ENCODE measurements at places on chromosomes 1 and 21. TPM values are rescaled to one million over a fixed set of nuclear protein-coding genes. Genes with fewer than 3 reads are reported as not detected.

- DNase-seq = no peak
These were observed 92.1 kb upstream of the EDN2 start for GRCh38 chr1:41576620-41577019.

DNA sequence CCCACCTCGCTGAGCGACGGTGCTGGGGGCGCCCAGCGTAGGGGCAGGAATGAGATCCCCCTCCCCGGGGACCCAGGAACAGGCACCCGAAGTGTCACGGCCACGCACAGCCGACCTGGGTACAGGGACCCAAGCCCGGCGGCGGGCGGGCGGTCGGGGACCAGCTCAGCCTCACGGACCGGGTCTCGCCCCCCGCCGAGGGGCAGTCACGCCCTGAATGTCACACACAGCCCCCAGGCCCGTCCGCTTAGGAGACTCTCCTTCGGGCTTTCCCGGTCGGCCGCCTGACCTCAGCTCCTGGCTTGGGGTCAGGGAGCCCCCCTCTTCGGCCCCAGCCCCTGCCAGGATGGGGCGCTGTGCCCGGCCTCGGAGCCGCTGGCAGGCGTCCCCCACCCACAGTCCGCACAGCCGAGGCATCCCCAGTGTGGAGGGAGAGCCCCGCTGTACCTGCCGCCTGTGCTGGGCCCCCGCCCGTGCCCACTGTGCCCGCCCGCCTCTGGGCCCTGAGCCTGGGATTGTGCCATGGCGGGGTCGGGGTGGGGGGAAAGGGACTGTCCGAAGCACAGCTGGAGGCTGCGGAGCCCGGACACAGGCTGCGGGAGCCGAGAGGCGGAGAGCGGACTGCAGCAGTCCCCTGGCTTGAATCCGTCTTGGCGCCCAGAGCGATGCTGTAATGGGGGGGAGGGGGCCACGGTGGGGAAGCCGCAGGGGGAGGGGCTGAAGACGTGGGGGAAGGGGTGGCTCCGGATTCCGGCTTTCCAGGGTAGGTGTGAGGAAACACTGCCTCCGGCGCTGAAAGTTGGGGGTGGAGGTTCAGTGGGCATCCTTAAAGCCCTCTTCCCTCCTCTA is 627 bp upstream of the DLGAP3 start:
- peak; percentile 22 for DNase-seq

- DNase-seq = no peak
These were observed 8.3 kb downstream of the XCL2 start for GRCh38 chr1:168535536-168535935.

DNA sequence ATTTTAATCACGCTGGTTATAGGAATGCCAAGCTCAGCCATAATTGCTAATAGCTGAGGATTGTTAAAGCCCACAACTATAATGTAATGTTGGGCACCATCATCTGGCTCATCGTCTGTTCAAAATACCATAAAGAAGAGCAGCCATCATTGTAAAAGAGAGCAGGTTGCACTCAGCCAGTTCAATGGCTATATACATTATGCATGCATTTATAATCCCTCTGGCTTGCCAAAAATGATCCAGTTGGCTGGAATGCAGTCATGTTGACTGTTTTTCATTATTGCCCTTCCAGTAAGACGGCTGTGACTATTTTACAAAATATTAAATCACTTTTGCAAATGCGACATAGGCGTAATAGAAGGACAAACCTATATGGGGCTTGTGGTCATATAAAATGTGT is 85.3 kb downstream of the SPAG17 start:
- no peak for DNase-seq

GRCh38 chr1:192350356-192350755 is 33.6 kb downstream of the RGS21 start:
- DNase-seq = no peak

- no peak for DNase-seq
These were observed 25.6 kb upstream of the TMCO2 start for GRCh38 chr1:40221977-40222772.

- no peak for DNase-seq
These were observed 14.2 kb downstream of the MT1HL1 start for GRCh38 chr1:236990052-236990445.

DNA sequence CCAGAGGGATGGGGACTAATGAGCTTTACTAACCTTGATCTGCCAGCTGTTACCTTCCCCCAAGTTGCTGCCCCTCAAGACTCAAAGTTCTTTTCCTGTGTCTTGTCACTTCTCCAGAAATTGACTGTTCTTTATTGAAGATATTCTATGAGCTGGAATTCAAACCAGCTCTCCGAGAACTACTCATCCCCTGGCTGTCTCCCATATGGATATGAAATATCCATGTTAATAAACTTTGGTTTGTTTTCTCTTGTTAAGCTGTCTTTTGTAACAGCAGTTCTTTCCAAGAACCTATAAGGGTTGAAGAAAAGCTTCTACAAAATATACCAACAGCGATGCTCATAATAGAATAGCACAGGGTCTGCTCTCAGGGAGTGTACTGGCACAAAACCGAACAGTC is 77.0 kb downstream of the CAMK2N1 start:
- no peak for DNase-seq

GRCh38 chr1:215890438-215890837 is 323.3 kb downstream of the KCTD3 start:
- no peak for DNase-seq

DNA sequence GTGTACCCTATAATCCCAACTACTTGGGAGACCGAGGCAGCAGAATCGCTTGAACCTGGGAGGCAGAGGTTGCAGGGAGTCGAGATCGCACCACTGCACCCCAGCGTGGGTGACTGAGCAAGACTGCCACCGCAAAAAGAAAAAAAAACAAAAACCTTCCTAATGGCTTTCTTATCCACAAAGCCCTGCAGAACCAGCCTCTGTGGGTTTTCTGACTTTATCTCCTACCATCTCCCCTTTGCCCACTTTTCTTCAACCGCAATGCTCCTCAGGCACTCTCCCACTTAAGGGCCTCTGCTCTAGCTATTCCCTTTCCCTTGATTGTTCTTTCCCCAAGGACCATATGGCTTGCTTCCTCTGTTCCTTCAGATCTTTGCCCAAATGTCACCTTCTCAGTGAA is 67.9 kb upstream of the PUM1 start:
- DNase-seq = no peak

DNA sequence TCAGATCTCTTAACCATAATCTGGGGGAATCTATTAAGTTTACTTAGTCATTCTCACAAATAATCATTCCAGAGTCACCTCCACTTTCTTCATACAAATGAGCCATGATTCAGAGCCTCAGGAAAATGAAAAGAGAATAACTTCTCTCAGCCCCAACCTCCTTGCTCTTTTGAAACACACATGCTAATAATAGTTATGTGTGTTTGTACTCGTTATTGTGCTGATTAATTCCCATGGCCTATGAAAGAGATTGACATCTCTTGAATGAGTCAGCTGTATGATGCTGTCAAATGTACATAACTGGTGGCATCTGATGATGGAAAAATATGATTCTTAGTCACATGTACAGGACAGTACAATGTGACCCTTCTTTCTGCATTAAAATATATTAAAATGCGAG is 41.5 kb downstream of the DTL start:
- no peak for DNase-seq

- no peak for DNase-seq
These were observed at the start of gene IL22RA1 for GRCh38 chr1:24142546-24143534. TSS of gene IL22RA1 (minus strand) at chr1:24143140. CDS start at chr1:24143082, 58 bp downstream.

DNA sequence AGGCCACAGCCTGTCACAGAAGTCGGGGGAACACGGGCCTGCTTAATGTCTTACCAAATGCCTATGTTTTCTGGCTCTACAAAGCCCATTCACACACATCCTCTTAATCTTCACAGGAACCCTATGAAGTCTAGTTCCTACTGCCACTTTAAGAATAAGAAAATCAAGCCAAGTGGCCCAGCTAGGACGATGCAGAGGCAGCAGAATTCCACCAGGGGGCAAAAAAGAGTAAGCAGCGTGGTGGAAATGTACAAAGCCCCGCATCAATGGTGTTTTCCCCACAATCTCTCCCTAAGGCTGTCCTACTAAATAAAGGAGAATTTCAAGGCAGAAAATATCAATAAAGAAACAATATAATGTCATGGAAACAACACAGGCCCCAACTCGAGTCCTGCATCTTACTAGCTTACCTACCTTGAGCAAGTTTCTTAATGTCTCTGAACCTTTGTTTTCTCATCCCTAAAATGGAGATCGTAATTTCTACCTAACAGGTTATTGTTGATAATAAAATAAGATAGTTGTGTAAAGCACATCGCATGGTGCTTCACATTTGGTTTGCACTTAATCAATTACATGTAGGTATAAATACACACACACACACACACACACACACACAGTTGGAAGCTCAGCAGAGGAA is 21.4 kb downstream of the SEC16B start:
- peak; percentile 64 for DNase-seq

DNA sequence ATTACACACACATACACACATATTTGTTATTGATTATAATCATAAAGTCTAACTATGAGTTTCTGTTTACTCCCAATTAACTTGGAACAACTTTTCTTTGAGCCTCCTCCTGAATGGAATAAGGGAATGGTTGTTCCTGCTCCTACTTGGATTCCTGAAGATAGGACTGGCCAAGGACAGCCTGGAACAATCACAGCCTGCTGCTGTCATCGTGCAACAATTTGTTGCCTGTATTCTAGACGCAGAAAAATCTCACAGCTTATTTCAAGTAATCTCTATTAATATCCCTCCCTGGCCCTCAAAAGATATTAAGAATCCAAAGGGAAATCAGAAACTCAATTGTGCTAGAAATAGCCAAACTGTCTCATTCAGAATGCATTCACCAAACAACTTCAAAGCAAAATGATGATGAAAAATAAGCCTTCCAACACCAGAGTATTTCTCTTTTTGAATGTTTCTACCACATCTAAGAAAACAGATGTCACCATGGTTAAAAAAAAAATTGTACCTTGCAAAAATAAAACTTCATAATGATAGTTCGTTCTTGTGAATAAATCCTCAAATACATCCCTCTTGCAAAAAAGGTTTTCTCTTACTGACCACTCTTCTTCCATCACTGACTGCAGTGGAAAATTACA is 30.9 kb downstream of the RCAN1 start:
- DNase-seq = no peak

- DNase-seq = no peak
These were observed 5.2 kb downstream of the RCC1 start for GRCh38 chr1:28510970-28511440.

DNA sequence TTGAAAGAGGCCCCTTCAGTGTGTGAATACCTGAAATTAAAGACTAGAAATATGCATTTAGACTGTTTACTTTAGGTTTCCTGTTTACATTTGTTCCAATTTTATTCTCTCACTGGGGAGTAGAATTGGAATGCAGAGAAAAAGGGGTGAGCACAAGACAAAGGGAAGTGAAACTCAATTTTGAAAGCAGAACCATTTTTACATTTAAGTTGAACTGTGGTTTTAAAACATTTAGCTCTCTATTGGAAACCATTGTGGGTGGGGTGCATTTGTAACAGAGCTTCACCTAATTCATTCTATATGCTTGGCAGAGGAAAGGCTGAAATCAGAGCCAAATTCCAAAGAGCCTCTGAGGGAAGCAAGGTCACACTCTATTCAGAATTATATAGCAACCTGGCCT is 235.3 kb upstream of the C1orf105 start:
- no peak for DNase-seq

DNA sequence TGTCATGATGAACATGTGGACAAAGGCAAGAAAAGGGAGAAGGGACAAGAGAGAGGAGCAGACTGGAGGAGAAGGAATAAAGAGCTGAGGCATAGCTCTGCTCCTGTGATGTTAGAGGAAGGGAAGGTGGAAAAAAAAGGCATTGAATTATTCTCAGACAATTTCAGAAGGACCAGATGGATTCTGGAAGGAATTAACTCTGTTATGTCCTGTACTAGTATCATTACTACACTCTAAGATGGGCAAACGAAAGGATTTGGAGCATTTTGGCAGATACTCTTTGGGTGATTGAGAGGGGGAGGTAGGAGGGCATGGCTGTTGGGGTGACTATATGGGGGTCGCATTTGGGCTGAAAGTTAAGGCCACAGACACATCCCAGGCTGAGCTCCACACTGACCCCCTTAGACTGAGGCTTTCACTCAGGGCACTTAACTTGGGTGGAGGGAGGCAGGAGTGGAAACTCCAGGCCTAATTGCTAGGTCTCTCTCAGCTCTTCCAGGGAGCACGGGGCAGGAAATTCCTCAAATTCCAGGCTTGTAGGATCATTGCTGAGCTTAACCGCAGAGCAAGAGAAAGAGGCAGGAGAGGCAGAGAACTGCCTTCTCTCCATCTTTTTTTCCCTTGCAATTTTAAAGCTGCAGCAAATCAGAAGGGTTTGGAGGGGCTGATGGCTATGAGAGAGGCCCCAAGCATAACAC is 25.9 kb downstream of the KIRREL1 start:
- no peak for DNase-seq

DNA sequence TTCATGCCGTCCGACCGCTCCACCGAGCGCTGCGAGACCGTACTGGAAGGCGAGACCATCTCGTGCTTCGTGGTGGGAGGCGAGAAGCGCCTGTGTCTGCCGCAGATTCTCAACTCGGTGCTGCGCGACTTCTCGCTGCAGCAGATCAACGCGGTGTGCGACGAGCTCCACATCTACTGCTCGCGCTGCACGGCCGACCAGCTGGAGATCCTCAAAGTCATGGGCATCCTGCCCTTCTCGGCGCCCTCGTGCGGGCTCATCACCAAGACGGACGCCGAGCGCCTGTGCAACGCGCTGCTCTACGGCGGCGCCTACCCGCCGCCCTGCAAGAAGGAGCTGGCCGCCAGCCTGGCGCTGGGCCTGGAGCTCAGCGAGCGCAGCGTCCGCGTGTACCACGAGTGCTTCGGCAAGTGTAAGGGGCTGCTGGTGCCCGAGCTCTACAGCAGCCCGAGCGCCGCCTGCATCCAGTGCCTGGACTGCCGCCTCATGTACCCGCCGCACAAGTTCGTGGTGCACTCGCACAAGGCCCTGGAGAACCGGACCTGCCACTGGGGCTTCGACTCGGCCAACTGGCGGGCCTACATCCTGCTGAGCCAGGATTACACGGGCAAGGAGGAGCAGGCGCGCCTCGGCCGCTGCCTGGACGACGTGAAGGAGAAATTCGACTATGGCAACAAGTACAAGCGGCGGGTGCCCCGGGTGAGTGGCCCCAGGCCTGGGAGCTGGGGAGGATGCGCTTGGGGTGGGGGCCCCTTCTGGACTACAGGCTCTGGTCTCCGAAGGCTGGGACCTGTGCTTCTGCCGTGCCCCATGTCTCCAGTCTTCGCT is 1.1 kb downstream of the SKI start:
- DNase-seq = no peak

GRCh38 chr1:89023026-89023425 is 360 bp upstream of the GBP3 start:
- no peak for DNase-seq

The PRELP gene
- total RNA-seq = 2.9 TPM

The APCS gene
- total RNA-seq = not detected

The KCNQ4 gene
- 0.89 TPM for total RNA-seq

The ZNF695 gene
- 21.8 TPM for total RNA-seq

The DMRTA2 gene
- total RNA-seq = 0.18 TPM

The DNASE2B gene
- total RNA-seq = not detected

The CFAP45 gene
- total RNA-seq = not detected

The LPAR3 gene
- 1.2 TPM for total RNA-seq

The KCNJ15 gene
- 0.40 TPM for total RNA-seq

The C1orf146 gene
- not detected for total RNA-seq

The ATP1A2 gene
- total RNA-seq = 93.6 TPM

The MNDA gene
- total RNA-seq = not detected

Measured in neural crest cell (in vitro differentiated cells).